ENCODE measurements at places on chromosomes 1 and 21.

- no peak for DNase-seq
Measured at GRCh38 chr1:9308236-9308785, 15.6 kb downstream of the SPSB1 start.

- DNase-seq, result peak; percentile 67
Measured at GRCh38 chr21:45364468-45365185, 40.3 kb upstream of the COL18A1 start.

GRCh38 chr1:21655748-21656147, 13.4 kb downstream of the RAP1GAP start:
- DNase-seq, result no peak

- DNase-seq, result no peak
Measured at GRCh38 chr1:87100271-87100670, 185.8 kb downstream of the HS2ST1 start.

GRCh38 chr1:184210862-184211261, 159.3 kb downstream of the TSEN15 start:
- DNase-seq, result no peak

DNA sequence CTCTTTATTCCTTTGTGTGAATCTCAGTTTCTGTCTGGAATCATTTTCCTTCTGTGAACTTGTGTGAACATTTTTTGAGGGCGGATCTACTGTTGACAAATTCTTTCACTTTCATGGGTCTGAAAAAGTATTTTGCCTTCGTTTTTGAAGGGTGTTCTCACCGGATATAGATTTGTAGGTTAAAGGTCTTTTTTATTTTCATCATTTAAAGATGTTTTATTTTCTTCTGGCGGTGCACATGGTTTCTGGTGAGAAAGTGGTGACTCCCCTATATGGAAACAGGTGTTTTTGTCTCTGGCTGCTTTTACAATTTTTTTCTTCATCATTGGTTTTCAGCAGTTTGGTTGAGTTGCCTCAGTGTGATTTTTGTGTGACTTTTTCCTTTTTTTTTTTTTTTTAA, 94.9 kb downstream of the DYRK1A start:
- peak; percentile 11 for DNase-seq

- no peak for DNase-seq
Measured at GRCh38 chr1:233268389-233269022, 27.0 kb downstream of the PCNX2 start.

GRCh38 chr1:225866061-225866837, 15.9 kb downstream of the TMEM63A start:
- DNase-seq, result peak; percentile 71

DNA sequence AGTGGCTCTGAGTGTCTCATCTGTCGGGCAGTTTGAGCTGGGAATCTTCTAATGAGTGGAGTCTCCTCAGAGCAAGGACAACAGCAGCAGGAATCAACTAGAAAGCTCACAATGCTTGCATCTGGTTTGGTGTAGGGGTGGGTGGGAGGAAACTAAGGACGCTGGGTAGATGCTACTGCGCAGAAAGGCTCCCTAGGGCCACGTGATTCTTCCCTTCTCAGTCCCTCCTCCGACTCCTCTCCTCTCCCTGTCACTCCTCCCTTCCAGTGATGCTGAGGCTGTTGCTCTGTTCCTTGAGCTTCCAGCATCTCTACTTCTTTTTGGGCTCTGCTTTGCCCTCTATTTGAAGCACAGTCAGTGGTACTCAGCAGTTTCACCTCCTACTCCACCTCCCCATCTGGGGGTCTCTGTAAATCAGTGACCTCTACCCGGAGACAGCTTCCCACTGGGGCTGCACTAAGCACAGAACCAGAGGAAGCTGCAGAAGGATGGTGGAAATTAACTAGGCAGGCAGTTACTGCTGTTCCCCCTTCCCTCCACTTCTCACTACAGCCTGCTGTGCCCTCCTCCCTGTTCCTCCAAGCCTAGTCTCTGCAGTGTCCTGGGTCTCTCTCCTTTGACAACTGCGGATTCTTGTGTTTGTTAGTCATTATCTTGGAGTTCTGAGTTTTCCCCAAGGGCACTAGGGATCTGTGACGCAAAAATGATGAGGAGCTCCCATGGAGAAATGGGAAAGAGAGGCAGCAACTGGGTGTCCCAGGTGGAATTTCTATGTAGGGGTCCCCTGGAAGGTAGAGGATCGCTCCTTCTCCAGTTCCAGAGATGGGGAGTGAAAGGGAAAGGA, 5.8 kb downstream of the LINGO4 start:
- no peak for DNase-seq

- no peak for DNase-seq
Measured at GRCh38 chr1:76905876-76906595, 38.8 kb downstream of the ST6GALNAC5 start.

DNA sequence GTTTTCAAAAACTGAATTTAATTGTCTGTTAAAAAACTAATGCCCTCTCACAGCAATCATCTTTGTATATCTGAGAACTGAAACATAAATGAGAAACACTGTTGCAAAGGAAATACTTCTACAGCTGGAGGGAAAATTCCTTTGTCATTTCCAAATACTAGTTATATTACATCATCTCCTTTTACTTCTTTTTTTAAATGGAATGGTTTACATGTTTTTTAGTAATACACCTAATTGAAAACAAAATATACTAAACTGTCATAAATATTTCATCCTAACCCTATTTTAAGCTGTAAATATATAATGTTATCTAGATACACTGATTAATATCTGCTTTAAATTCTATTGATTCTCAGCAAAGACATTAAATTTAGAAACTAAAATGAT, 19.1 kb downstream of the CDC42BPA start:
- DNase-seq, result peak; percentile 63

DNA sequence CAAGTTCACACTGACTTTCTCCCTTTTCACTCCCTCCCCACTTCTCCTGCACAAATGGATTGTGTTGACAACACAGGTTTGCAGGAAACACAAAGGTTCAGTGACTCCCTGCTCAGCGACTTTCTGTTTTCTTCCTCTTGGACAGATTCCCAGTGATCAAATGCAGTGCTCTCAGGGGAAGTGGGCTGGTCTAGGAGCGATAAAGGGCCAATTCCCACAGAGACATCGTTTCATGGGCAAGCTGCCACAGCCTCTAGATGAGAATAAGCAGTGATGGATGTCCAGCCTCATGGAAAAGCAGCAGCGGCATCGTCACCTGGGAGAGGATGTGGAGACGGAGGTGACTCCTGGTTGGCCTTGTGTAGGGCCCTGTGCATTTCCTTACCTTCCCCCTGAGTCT, 30.6 kb downstream of the FYB2 start:
- no peak for DNase-seq

DNA sequence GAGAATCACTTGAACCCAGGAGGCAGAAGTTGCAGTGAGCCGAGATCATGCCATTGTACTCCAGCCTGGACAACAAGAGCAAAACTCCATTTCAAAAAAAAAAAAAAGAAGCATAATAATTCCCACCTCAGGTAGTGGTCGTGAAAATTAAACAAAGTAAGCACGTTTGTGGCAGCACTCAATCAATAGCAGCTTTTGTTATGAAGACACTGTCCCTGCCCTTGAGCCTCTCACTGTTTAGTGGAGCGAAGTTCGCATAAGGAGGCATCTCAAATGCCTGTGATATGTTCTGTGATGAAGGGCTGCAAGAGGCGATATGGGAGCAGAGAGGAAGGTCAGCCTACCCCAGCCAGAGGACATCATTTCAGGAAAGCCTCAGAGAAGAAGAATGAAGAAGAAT, 43.8 kb upstream of the RASAL2 start:
- no peak for DNase-seq

- peak; percentile 40 for DNase-seq
Measured at GRCh38 chr1:245704765-245705164, 550.0 kb downstream of the KIF26B start.

GRCh38 chr21:22355949-22356348, 1357.7 kb downstream of the NCAM2 start:
- no peak for DNase-seq

- peak; percentile 22 for DNase-seq
Measured at GRCh38 chr1:6601923-6602668, 573 bp downstream of the KLHL21 start.

GRCh38 chr21:31289702-31290101, 54.4 kb downstream of the TIAM1 start:
- no peak for DNase-seq

GRCh38 chr1:46248122-46248920, 758 bp downstream of the RAD54L start:
- DNase-seq, result peak; percentile 11

DNA sequence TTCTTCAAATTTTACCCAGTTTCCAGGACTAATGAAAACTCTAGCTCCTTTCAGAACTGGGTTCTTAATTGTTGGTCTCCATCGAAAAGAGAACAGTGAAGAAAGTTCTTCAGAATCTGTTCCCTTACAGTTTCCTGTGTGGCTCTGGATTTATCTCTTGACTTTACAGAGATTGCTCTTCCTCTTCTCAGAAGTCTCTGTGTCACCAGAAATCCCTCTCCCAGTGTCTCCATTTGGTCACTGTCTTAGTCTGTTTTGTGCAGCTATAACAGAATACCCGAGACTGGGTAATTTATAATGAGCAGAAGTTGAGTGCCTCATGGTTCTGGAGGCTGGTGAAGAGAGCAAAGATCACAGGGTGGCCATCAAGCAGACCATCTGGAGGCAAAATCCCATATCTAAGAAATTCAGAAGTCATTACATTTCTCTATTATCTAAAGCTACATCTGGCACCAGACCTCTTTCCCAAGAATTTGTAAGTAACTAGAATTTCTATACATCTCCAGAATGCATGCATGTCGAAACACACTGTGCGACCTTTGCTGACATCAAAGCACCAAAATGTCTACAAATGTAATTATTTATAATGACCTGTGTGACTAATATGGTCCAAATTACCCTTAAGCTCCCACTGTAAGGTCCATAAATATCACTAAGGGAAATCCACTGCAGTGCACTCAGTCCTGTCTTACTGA, 65.4 kb upstream of the KRTAP19-8 start:
- DNase-seq, result no peak

DNA sequence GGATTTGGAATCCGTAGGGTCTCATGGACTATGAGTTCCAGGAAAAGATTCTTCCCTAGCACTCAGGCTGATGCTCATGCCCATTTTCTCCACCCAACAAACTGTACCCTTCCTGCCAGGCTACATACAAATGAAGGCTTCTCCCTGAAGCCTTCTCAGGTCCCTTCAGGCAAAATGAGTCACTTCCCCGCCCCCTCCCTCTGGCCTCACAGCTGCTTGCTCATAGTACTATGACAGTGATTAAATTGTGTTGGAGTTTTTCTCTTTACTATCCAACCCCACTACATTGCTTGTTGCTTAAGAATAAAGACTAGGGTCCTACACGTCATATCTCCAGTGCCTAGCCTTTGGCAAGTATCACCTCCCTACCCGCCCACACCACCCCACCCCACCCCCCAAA, 207.6 kb upstream of the NFIA start:
- peak; percentile 21 for DNase-seq

GRCh38 chr1:207870306-207871031, 40.5 kb downstream of the CD34 start:
- no peak for DNase-seq

DNA sequence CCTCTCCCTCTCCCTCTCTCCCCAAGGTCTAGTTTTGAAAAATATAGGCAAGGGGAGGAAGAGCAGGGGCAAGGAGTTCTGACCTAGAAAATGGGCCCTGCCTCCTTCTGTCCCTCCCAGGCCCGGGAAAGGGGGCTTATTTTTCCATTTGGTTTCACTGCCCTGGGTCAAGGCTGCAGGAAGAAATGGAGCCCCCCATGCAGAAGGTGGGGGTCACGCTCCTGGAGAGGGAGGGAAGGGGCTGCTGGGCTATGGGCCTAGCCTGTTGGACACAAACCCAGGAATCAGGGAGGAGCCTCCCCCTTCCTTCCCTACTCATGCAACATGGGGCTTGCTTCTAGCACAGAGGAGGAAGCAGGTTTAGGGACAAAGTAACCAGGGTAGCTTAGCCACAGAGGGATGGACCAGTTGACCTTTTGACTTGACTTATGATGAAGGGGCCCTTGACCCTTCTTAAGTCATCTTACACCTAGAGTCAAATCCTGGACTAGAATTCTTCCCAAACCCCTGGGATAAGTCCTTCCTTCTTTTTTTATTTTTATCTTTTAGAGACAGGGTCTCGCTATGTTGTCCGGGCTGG, 70.4 kb upstream of the SSBP3 start:
- no peak for DNase-seq

- no peak for DNase-seq
Measured at GRCh38 chr21:46314441-46315020, 9.1 kb downstream of the C21orf58 start.

DNA sequence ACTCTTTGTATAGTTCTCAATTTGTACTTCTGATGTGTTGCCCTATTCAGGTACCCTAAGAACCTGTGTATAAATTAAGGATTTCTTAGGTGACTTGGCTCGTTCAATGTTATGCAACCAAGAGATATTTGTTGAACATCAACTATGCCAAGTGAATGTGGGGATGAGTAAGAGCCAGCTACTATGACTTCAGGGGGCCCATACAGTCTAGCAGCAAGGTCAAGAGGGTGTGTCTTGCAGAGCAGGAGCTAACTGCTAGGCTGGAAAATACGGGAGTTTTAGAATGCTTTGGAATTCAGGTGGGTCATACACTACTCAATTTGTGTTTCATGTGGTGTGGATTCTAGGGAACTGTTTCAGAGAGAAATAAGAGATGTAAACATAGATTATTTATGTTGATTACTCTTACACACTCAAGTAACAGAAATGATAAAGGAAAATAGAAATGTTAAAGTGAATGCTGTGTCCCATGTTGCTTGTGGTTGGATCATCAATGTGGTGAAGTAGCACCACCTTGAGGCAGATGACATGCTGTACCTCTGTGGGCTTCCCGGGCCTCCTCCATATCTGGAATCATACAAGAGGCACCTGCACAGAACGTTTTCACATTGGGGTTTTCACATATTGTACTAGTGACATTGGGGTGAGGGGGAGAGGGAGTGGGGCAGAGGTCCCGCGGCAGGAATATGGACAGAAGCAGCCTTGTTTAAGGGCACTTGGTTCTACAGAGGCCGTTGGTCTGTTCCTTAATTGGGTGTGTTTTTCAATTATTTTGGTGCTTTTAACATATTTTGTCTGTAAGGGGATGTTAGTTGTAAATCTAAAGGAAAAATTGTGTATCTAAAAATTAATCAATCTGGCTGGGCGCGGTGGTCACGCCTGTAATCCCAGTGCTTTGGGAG, 12.4 kb downstream of the ARPC5 start:
- DNase-seq, result peak; percentile 63

GRCh38 chr1:10897321-10897980, 101.0 kb upstream of the CASZ1 start:
- DNase-seq, result no peak

DNA sequence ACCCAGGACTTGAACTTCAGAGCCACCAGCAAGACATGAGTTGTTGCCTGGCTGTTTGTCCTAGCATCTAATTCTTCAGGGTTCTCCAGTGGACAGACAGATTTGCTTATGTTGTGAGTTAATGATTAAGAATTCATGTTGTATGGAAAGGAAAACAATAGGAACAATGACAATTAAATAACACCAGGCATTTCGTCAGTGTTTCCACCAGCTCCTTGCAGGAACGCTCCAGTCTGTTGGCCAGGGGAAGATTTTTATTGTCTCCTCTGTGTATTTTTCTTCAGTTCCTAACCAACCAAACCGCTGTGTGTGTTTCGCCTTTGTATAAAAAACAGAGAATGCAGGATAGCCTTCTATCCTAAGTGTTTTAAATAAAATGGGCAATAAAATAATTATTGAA, 64.4 kb upstream of the PTGFR start:
- DNase-seq, result no peak

Measured in HCEC 1CT (cell line).